Skin of body (tissue), 3 donors: ENCODE measurements at places on chromosomes 3 and 15.

DNA sequence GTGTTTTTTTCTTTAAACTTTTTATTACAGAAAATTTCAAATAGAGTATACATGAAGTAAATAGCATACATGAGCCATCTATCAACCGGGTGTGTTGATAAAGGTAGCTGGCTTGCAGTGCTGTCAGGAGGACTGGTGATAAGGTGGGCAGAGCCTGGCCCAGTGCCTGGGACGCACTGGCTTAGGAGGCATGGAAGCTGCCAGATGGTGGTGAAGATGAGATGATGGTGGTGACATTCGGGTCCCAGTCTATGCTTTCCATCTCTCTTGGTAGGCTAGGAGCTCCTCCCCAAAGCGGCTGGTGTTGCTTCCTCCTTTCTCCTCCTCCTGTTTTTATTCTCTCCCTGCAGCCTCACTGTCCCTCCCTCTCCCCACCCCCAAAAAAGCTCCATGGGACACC lies 101.7 kb downstream of the ADCY5 start:
- DNase-seq: no peak

DNA sequence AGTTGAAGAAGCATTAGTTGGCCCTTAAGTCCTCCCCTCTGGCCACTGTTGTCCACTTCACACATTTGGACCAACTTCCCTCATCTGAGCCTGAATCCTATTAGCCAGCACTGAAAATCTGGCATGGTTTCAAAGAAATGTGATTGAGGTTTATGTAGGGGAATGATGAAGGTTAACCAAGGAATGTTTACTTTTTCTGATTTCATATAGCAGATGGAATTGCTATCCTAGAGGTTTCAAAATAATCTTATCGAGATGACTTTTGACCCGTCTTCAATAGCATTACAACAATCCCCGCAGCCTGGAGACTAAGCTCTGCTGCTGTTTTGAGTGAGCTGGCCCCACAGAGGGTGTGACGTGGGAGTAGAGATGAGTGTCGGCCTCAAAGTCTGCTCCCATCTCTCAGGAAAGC lies 200.8 kb upstream of the IL12A start:
- DNase-seq: no peak

- no peak for DNase-seq
Observed at GRCh38 chr3:179688850-179689249, 36.0 kb downstream of the USP13 start.

DNA sequence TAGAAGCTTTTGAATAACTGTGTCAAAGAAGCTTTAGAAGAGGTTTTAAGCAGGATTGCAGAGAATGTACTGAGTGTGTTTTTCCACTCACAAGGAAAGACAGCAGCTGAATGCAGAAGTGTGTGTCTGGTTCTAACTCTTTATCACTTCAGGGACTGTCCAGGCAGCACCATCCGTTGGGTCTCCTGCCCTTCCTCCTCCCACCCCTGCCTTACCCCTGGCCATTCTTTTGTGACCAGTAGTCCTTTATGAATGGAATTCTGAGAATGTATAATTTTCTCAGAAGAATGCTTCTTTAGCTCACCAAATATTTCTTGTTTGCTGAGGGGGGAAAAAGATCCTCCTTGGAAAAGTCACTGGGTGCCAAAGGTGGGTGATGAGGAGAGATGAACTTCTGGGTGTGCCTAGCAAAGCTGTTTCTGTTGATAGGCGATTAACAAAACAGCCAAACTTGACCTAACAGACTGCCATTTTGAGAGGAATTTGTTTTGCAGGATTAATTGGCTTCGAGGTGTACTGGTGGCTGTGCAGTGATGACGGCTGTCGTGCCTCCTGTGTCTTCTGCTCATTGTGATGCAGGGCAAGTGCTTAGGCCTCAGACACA lies 70.9 kb downstream of the IGF1R start:
- DNase-seq: no peak

GRCh38 chr15:42036112-42036905 lies 15.5 kb upstream of the PLA2G4E start:
- no peak for DNase-seq

DNA sequence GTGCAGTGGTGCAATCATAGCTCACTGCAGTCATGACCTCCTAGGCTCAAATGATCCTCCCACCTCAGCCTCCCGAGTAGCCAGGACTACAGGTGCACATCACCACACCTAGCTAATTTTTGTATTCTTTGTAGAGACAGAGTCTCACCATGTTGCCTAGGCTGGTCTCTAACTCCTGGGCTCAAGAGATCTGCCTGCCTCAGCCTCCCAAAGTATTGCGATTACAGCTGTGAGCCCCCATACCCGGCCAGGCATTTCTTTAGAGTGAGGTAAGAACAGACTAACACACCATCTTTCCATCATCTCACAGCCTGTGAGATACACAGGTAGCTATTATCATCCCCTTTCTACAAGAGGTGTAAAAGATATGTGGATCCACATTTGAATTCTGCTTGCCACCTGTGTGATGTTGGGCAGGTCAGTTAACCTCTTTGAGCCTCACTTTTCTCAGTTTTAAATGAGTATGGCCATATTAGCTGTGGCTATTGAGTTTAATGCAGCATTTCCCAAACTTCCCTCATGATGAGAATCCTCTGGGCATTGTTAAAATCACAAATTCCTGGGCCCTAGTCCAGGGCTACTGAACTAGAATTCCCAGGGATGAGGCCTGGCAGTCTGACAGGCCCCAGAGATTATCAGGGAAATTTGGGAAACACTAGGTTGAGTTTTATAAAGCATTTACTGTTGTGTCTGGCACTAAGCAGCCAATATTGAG lies 46.0 kb downstream of the ANP32A start:
- no peak for DNase-seq

DNA sequence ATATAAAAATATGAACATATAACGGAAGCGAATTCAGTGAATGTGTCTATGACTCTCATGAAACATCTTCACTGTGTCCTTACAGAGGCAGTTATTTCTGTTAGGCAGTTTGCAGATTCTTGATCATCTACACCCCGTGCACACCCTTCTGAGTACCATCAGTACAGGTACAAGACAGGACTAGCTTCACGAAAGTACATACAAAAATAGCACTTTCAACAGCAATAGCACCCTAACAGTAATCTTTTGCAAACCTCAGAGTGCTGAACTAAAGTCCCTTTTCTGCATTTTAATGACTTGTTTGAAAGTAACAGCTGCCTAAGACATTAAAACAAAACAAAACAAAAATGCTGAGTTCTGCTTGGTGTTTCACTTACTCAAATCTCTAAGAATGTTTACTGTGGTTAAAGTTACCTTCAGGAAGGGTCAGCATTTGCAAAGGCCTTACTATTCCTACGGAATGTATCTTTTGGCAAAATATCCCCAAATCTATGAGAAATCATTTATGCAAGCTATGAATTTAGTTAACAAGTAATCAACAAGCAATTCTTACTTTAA lies 104.1 kb downstream of the CNTN3 start:
- DNase-seq: no peak

- DNase-seq: no peak
Observed at GRCh38 chr3:197183582-197183981, 114.8 kb downstream of the DLG1 start.

DNA sequence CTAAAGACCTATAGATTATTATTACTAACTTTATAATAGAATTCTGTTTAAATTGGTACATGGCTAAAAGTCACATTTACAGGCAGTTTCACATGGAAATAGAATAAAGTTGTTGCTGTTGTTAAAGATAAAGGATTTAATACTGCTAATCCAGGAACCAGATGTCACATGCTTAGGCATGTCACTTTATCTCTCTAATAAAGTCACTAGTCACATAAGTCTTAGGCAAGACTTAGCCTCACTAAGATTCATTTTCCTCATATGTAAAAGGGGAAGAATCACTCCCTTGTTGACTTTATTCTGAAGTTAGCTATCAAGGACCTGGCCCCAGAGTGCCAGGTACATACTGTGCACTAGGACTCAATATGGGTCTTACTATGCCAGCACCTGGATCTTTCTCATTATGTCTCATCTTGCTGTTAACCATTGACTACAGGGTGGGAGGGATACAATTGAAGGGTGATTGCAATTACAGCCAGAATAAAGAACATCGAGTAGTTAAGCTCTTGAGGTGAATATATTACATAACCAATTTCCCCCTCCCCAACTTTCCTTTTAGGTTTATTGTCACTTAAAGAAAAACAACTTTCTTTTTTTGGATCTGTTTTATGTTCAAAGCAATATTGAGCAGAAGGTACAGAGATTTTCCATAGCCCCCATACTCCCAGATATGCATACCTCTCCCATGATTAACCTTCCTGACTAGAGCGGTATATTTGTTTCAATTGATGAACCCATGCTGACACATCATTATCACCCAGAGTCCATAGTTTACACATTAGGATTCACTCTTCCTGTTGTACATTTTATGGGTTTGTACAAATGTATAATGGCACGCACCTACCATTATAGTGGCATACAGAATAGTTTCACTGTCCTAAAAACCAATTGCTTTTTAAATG lies 36.6 kb downstream of the LNP1 start:
- no peak for DNase-seq

DNA sequence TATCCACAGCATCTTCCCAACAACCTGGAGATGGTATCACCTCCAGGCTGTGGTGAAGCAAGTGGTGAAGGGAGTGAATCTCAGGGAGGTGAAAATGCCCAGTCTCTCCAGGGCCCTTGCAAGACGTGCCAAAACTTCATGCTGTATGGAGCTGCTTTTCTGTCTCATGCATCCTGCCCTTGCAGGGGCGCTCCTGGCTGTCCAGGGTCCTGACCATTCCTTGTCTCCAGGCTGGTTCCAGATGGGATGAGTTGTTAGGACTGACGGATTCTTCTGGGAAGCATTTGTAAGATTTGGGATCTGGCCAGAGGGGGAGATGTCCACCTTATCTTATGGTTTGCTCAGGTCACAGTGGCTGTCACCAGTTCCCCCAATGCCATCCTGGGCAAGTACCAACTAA lies 15.8 kb downstream of the TGM4 start:
- DNase-seq: no peak

GRCh38 chr3:46670000-46670890 lies 23.2 kb downstream of the ALS2CL start:
- DNase-seq: no peak

DNA sequence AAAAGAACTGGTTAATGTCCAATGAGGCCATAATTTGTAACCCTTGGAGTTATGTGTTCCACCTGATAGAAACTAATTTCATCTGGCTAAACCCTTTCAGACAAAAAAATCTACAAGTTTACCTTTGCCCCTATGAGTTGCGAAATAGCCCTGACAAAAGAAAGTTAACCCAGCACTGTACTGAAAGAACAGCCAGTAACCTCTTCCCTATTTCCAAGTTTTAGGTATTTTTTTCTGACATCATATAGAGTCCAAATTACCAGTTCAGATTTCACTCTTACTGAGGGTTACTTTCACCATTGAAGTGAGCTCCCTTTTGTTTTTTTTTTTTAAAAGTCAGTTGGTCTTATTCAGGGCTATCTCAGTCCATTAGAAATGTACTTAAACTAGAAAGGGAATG lies 42.8 kb upstream of the PTPRG start:
- DNase-seq: no peak

- DNase-seq: peak; percentile 21
Observed at GRCh38 chr3:16883057-16883722, 1.6 kb upstream of the PLCL2 start.

GRCh38 chr3:135138776-135139175 lies 343.7 kb downstream of the EPHB1 start:
- DNase-seq: no peak

GRCh38 chr15:67520321-67521028 lies 456 bp upstream of the C15orf61 start:
- peak; percentile 26 for DNase-seq

- DNase-seq: no peak
Observed at GRCh38 chr3:160951642-160952487, 153.3 kb downstream of the B3GALNT1 start.

GRCh38 chr3:100454677-100455076 lies 37.7 kb upstream of the TMEM45A start:
- no peak for DNase-seq

- DNase-seq: no peak
Observed at GRCh38 chr3:16305111-16305541, 40.1 kb downstream of the OXNAD1 start.

GRCh38 chr3:66076861-66077470 lies 38.2 kb upstream of the MAGI1 start:
- DNase-seq: peak; percentile 72

DNA sequence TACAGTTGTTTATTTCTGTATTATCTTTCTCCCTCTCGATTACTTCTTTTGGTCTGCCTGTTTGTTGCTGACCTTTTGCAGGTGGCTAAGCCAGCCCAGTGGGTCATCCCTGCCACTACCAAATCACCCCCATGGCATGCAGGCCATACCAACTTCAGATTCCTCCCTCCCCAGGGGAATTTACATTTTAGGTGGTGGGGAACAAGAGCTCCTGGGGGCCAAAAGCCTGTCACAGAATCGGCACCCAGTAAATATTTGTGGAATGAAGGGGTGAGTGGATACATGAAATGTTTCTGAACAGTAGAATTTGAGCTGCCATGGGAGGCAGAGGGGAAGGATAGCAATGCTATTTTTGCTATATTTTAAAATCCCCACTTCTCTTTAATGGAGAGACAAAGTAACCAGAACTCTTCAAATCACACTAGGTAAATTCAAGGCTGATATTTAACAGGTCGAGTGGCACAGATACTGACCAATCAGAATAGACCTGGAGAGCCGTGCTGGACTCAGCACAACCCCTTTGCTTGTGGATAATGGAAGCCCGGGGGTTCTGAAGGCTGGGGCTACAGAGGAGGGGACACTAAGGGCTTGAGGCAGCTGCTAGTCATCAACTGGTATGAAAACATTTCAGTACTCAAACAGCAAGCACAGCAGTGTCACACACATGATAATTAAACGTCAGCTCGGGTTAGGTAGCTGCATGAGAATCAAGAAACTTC lies 54.3 kb upstream of the SMAD3 start:
- no peak for DNase-seq

GRCh38 chr15:67240235-67241131 lies 14.0 kb downstream of the AAGAB start:
- DNase-seq: no peak

DNA sequence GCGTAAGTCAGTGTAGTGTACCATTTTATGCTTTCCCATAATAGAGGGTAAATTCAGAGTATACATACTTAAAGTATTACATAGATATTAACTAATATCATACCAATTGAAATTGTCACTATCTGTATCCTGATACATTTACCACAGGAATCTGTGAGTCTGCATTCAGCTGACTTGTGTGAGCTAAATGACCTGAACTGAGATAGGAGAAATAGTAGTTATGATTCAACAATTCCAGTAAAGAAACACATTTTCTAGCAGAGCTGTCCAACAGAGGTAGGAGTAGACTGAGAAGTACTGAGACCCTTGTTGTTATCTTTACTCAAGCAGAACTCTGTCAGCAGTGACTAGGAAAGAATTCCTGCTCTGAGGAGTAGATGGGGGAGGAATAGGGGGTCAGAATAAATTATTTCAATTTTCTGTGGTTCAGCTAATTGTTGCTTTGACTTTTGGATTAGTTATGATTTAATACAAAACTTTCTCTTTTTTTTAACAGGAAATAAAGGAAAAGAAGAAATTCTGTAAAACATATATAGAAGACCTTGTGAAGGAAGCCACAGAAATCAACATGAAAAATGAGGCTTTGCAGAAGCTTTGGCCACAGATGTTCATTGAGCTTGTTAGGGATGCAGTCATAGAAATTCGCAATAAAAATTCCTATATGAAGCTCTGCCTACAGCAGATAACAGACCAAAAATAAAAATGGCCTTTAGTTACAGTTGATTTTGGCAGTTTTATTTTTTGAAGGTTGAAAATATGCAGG lies 66.2 kb upstream of the THSD4 start:
- no peak for DNase-seq

GRCh38 chr3:142946861-142947260 lies 16.6 kb downstream of the PAQR9 start:
- DNase-seq: no peak
